Right lobe of liver (tissue), 6 donors: ENCODE measurements at places on chromosomes 13 and 19.

DNA sequence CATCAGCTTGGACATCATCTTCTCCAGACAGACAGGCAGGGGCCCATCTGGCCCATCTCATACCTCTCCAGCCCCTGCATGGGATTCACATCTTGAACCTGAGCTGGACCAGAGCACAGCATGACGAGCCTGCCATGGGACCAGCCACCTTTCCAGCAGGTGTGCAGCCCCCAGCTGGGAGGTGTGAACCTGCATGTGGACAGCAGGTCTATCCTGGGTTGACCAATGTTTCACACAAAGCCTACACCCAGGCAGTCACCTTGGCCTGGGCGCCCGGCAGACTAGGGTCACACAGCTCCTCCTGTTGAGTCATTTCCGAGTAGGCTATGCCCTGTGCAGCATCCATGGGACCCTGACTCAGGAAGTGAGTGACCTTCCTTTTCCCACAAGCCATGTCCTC is 41.4 kb downstream of the MAU2 start:
- DNase-seq: no peak

DNA sequence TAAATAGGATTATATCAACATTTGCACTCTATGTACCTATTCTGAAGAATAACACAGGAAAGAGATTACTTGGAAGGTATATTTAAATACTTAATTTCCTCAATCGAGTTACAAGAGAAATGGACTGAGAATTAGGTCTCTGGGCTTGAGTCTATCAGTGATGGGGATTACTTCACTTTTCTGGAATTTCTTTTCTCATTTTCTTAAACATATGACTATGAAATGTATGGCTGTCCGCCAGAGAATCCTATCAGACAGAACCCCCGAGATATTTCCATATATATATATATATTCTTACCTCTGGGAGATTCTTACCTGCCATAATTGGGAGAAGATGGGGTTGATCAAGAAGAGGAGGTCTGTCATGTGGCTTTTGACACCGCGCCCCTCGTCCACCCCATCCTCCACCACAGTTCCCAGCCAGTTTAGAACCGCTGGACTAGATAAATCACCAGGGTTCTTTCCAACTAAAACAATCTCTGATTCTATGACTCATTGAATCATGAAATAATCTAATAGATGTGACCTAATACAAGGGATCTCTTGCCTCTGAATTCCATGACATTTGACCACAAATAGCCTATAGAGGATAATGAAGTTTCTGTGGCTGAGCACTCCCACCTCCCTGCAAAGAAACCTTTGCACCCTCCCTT is 231.3 kb downstream of the TBC1D4 start:
- DNase-seq: no peak

DNA sequence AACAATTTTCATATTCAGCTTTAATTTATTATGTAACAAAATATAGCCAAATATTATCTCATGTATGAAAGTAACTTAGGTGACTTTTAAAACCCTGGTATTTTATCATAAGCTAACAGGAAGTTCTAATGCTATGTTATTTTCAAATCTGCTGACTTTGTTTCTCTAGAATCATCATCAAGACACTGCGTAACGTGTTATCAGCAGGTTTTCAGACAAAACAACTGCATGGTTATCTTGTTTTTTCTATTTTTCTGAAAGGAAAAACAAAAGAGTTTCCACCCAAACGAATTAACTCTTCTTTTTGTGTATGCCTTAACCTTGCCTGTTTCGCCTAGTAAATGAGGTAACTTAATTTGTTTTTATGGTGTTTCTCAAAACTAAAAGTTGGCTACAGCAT is 156.3 kb downstream of the TBC1D4 start:
- no peak for DNase-seq

GRCh38 chr19:7883796-7884570 is 4.3 kb upstream of the LRRC8E start:
- no peak for DNase-seq

DNA sequence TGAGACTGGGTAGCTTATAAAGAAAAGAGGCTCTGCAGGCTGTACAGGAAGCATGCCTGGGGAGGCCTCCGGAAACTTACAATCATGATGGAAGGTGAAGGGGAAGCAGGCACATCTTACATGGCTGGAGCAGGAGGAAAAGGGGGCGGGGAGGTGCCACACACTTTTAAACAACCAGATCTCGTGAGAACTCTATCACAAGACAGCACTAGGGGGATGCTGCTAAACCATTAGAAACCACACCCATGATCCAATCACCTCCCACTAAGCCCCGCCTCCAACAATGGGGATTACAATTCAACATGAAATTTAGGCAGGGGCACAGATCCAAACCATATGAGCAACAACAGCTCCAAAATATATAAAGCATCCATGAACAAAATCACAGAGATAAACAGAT is 46.5 kb upstream of the GTF2F2 start:
- no peak for DNase-seq

GRCh38 chr13:20231839-20232555 is at the start of gene GJB6:
Gene GJB6 (minus strand): TSS chr13:20232319. CDS start chr13:20223480, 8,839 bp downstream.
- no peak for DNase-seq

GRCh38 chr19:3387645-3388589 is 21.5 kb downstream of the NFIC start:
- peak; percentile 88 for DNase-seq

GRCh38 chr13:36357692-36358091 is 11.5 kb upstream of the SPART start:
- no peak for DNase-seq

- DNase-seq: no peak
Measured at GRCh38 chr19:44728178-44728577, 20.3 kb upstream of the BCL3 start.

- DNase-seq: no peak
Measured at GRCh38 chr13:28321756-28322155, 173.2 kb downstream of the FLT1 start.
